ENCODE measurements at places on chromosomes 6 and 20.

- H3K4me3 ChIP-seq = no peak overlapping the region
- H3K4me1 ChIP-seq = peaks cover 7% of the 10 kb centered on the region
- no peak for DNase-seq
- H3K27ac ChIP-seq = no peak overlapping the region
- no peaks in the 10 kb centered on the region for H3K27me3 ChIP-seq
- no peaks in the 10 kb centered on the region for H3K36me3 ChIP-seq
These were observed 259.9 kb downstream of the GMPR start for GRCh38 chr6:16498237-16498636.

DNA sequence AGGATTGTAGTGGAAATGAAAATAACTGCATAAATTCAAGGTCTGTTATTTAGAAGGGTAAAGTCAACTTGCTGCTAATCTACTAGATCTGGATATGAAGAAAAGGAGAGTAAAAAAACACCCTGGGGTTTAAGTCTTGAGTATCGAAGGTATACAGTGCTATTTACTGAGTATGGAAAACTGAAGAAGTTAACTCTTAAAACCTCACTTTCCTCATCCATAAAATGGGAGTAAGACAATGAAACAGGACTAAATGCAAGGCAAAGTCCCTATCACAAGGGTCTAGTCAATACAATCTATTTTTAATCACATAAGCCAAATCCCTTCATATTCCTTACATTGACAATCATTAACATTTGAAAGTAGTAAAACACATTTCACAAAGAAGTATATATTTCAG lies 2.2 kb downstream of the FBXO5 start:
- H3K27ac ChIP-seq = no peak overlapping the region
- peak overlapping the region; percentile 98 for H3K4me3 ChIP-seq
- H3K27me3 ChIP-seq = no peaks in the 10 kb centered on the region
- peaks cover 26% of the 10 kb centered on the region for H3K4me1 ChIP-seq
- H3K36me3 ChIP-seq = peaks cover 3% of the 10 kb centered on the region

GRCh38 chr6:44621846-44622245 lies 234.3 kb downstream of the CDC5L start:
- peak; percentile 10 for DNase-seq
- no peaks in the 10 kb centered on the region for H3K27me3 ChIP-seq
- no peak overlapping the region for H3K4me3 ChIP-seq
- H3K27ac ChIP-seq = no peak overlapping the region

- no peaks in the 10 kb centered on the region for H3K27me3 ChIP-seq
- no peak for DNase-seq
These were observed 52.5 kb downstream of the BCAS1 start for GRCh38 chr20:54017846-54018245.

DNA sequence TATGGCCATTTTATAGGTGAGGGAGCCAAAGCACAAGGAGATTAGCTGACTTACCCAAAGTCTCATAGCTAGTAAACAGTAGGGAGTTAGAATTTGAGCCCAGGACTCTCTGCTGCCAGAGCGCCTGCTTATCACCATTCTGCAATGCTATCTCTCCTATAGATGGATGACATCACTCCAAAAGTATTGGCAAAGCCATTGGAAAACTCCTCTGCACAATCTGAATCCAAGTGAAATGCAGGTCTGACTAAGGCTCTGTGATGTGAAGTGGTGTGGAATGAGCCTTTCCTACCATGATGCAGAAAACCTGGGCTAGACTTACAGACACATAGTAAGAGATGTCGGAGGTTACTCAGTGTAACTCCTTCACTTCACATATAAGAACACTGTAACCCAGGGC lies 106.3 kb downstream of the GRM1 start:
- H3K36me3 ChIP-seq = no peaks in the 10 kb centered on the region
- H3K4me1 ChIP-seq = no peaks in the 10 kb centered on the region
- H3K27ac ChIP-seq = no peak overlapping the region
- H3K27me3 ChIP-seq = no peaks in the 10 kb centered on the region

DNA sequence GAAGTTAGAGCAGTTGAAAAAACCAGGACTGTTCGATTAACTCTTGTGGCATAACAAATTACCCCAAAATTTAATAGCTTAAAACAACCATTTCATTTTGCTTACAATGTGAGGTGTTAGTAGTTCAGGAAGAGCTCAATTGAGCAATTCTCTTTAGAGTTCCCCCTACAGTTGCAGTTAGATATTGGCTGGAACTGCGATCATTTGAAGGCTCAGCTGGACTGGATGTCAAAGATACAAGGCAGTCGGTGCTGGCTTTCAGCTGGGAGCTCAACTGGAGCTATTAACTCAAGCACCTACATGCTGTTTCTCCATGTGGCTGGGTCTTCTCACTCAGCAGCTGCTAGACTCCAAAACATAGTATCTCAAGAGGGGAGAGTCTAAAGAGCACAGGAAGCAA lies 96.0 kb upstream of the LOC128125822 start:
- H3K4me3 ChIP-seq = no peak overlapping the region
- no peaks in the 10 kb centered on the region for H3K36me3 ChIP-seq
- H3K4me1 ChIP-seq = no peaks in the 10 kb centered on the region
- no peak for DNase-seq
- 0 out of 2 replicates have a peak, but pooled peaks cover 4% of the 10 kb centered on the region for H3K27me3 ChIP-seq

GRCh38 chr6:26578279-26578678 lies 18.5 kb upstream of the ABT1 start:
- no peaks in the 10 kb centered on the region for H3K36me3 ChIP-seq
- no peak overlapping the region for H3K27ac ChIP-seq
- no peak overlapping the region for H3K4me3 ChIP-seq
- H3K4me1 ChIP-seq = no peaks in the 10 kb centered on the region
- no peaks in the 10 kb centered on the region for H3K27me3 ChIP-seq

- DNase-seq = no peak
- no peaks in the 10 kb centered on the region for H3K36me3 ChIP-seq
- H3K27me3 ChIP-seq = no peaks in the 10 kb centered on the region
- H3K4me1 ChIP-seq = peaks cover 19% of the 10 kb centered on the region
These were observed 7.2 kb upstream of the SERPINB1 start for GRCh38 chr6:2848851-2849250.

- H3K4me1 ChIP-seq = peaks cover 60% of the 10 kb centered on the region
- no peaks in the 10 kb centered on the region for H3K27me3 ChIP-seq
- DNase-seq = peak; percentile 23
- H3K4me3 ChIP-seq = no peak overlapping the region
These were observed 62.8 kb downstream of the JARID2 start for GRCh38 chr6:15308435-15309213.

DNA sequence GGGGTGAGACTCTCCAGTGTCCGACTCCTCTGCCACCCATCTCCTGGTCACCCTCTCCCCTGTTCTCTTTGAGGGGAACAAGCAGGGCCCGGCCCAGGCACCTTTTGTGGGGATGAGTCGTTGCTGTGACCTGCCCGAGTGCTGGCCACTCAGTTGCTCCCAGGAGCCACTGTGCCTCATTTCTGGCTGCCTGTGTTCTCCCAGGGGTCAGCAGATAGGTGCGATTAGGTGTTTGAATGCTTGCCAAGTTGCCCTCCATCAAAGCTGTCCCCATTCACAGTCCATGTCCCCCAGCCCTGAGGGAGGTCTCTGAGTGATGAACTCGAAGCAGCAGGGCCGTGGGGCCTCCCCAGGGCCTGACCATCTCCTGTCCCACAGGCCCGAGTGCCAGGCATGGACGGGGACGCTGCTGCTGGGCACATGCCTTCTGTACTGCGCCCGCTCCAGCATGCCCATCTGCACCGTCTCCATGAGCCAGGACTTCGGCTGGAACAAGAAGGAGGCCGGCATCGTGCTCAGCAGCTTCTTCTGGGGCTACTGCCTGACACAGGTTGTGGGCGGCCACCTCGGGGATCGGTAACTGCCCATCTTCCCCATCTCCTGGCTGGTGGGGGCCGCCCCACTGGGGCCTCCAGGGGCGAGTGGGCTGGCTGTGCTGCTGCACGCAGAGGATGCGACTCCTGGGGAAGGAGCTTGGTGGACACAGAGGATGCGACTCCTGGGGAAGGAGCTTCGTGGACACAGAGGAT lies 4.1 kb downstream of the SLC17A9 start:
- H3K27me3 ChIP-seq = no peaks in the 10 kb centered on the region
- DNase-seq = no peak
- no peaks in the 10 kb centered on the region for H3K36me3 ChIP-seq
- H3K4me3 ChIP-seq = no peak overlapping the region
- H3K27ac ChIP-seq = no peak overlapping the region
- H3K4me1 ChIP-seq = peaks cover 7% of the 10 kb centered on the region

Measured in GM23248 (cell line).